Colonic mucosa (tissue), 4 donors: ENCODE measurements at places on chromosomes 3 and 15.

DNA sequence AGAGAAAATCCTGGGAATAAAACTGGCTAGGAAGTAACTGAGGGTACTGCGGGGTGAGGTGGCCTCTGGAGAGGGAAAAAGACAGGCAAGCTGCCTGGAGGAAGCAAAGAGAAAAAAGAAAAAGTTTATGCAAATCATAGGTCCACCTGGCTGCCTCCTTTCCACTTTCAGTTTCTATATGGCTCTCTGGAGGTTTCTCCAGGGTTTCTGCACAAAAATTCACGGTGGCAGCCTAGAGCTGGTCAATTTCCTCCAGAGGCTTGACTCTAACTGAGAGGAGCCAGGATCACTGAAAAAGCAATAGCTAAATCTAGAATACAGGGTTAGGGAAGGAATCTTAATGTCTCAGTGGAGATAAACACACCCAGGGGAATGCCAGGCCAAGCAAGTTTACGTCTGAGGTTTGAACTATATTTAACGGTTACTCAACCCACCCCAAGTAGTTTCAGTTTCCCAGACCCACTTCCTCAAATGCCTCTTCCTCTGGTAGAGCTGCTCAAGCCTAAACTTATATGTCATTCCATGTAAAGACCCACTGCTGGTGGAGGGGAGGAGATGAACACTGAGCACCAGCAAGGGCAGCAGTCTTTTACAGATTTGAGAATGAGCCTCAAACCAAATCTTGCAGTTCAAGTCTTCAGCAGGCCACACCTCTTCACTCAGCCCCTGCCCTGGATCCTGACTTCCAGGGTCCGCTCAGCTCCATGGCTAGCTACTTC lies 5.7 kb downstream of the LYSMD2 start:
- H3K4me1 ChIP-seq = peaks cover 3% of the 10 kb centered on the region
- peak overlapping the region; percentile 10 for H3K4me3 ChIP-seq
- peak; percentile 58 for DNase-seq
- H3K27ac ChIP-seq = peak overlapping the region; percentile 90
- H3K27me3 ChIP-seq = no peaks in the 10 kb centered on the region

- no peaks in the 10 kb centered on the region for H3K4me1 ChIP-seq
- DNase-seq = no peak
- H3K27ac ChIP-seq = no peak overlapping the region
- no peaks in the 10 kb centered on the region for H3K36me3 ChIP-seq
Measured at GRCh38 chr3:58572634-58573230, 4.5 kb downstream of the FAM107A start.

DNA sequence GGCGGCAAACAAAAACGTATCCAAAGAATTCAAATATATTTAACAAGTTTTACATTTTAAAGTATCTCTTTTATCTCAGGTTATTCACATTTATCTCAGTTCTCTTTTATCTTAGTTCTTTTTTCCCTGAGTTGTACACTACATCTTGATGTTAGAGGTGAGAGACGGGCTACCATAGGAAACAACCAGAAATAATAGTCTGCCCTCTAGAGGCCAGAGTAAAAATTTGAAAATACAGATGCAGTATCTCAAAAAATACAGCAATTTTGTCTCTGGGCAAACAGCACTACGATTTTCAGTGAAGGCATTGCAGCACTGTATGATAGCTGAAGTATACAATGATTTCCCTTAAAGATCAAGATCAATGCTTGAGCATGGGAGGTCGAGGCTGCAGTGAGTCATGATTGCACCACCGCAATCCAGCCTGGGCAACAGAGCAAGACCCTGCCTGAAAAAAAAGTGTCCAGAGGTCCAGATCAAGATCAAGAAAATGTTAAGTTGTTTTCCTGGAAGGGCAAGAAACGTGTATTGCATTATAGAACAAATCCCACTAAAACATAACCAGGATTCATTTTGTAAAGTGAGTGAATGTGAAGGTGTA lies 82.6 kb upstream of the ATP11B start:
- H3K27me3 ChIP-seq = no peaks in the 10 kb centered on the region
- no peak for DNase-seq
- no peak overlapping the region for H3K4me3 ChIP-seq
- no peaks in the 10 kb centered on the region for H3K36me3 ChIP-seq

DNA sequence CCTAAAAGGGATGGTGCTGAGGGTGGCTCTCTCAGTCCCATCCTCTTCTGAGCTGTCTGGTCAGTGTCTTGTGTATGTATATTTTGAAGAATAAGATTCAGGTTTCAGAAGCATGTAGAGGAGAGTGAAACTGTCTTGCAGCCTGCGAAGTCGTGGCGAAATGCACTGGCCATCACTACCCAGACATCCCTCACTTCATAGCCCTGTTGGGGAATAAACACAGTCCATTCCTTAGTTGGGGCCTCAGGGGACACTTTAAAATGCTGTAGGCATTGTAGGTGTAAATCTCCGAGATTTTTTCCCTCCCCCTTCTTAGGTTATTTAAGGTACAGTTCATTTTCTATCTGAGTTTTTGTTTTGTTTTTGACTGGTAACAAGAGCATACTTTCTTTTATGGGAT lies 93.8 kb downstream of the DNASE1L3 start:
- no peak overlapping the region for H3K4me3 ChIP-seq
- peaks cover 22% of the 10 kb centered on the region for H3K36me3 ChIP-seq
- no peak overlapping the region for H3K27ac ChIP-seq
- no peaks in the 10 kb centered on the region for H3K4me1 ChIP-seq
- H3K27me3 ChIP-seq = no peaks in the 10 kb centered on the region
- no peak for DNase-seq

DNA sequence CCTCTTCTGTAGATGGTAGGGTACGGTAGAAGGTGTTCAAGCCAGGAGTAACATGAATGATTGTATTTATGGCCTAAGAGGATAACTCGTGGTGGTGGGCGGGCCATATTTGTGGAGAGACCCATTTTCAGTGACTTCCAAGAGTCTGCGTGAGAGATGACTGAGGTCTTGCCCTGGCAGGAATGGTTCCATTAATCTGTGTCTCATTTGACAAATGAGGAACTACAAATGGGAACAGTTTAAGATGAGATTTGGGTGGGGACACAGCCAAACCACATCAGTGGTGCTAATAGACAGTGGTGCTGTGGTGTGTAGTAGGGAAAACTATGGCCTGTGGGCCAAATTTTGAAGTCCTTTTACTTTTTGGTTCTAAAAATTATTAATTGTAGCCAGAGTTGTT lies 47.1 kb downstream of the FLNB start:
- no peaks in the 10 kb centered on the region for H3K27me3 ChIP-seq
- no peaks in the 10 kb centered on the region for H3K36me3 ChIP-seq
- H3K4me1 ChIP-seq = peaks cover 11% of the 10 kb centered on the region
- DNase-seq = no peak

DNA sequence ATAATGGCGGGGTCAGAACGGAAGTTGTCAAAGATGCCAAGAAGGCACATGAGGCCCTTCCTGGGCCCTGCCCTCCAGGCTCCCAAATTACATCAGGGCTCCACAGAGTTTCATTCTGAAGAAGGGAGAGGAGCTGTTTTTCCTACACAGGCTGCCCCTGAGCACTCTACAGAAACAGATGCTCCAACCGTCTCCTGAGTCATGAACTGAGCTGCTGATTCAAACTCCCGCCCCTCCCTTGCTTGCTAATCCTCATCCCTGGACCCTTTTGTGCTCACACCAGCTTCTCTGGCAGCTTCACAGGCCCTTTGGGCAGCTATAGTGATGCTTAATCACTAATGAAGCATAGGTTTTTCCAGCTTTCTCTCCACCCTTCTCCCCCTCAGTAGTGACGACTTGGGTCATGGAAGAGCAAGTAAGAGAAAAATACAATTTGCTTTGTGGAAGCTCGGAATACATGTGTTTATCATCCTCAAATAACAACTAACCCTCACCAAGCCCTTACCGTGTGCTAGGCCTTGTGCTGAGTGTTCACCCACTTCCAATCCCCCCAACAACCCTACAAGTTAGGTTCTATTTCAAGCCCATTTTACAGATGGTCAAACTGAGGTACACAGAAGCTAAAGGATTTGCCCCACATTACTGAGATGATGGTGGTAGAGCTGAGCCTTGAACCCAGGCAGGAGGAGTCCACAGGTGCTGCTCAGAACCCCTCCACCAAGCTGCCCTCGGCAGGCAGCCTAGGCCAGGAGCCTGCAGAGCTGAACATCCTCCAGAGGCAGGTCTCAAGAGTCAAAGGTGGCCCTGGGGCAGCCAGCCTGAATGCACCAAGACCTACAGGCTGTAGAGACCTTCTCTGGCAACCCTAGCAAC lies 21.9 kb downstream of the MEGF11 start:
- H3K4me3 ChIP-seq = no peak overlapping the region
- no peaks in the 10 kb centered on the region for H3K4me1 ChIP-seq
- H3K27ac ChIP-seq = no peak overlapping the region
- DNase-seq = no peak
- H3K27me3 ChIP-seq = no peaks in the 10 kb centered on the region
- H3K36me3 ChIP-seq = no peaks in the 10 kb centered on the region

GRCh38 chr3:112973325-112974177 lies 1.4 kb downstream of the CD200R1 start:
- peak overlapping the region; percentile 39 for H3K27ac ChIP-seq
- no peak for DNase-seq
- H3K27me3 ChIP-seq = no peaks in the 10 kb centered on the region
- no peaks in the 10 kb centered on the region for H3K4me1 ChIP-seq

GRCh38 chr3:168951884-168952283 lies 711.6 kb downstream of the MECOM start:
- no peaks in the 10 kb centered on the region for H3K4me1 ChIP-seq
- no peaks in the 10 kb centered on the region for H3K27me3 ChIP-seq
- DNase-seq = no peak
- no peaks in the 10 kb centered on the region for H3K36me3 ChIP-seq
- no peak overlapping the region for H3K4me3 ChIP-seq

GRCh38 chr3:4656059-4656458 lies 162.9 kb downstream of the ITPR1 start:
- DNase-seq = peak; percentile 43
- no peak overlapping the region for H3K27ac ChIP-seq
- H3K27me3 ChIP-seq = no peaks in the 10 kb centered on the region

DNA sequence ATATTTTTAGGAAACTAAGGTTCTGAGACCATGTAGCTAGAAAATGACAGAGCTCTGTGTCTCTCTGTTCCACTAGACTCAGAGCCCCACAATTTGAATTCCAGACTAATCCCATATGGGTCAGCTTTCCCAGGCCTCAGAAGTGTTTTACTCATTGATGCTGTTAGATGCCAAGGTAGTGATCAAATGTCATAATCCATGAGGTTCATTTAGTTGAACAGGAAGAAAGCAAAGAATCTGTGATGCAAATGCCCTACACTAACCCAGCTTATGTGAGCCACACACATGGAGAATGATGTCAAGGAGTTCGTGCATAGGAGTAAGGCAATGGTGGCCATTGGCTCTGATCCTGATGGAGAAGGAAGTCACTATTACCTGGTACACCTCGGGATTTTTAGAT lies 363.4 kb upstream of the RARB start:
- DNase-seq = no peak
- no peak overlapping the region for H3K27ac ChIP-seq
- no peak overlapping the region for H3K4me3 ChIP-seq

DNA sequence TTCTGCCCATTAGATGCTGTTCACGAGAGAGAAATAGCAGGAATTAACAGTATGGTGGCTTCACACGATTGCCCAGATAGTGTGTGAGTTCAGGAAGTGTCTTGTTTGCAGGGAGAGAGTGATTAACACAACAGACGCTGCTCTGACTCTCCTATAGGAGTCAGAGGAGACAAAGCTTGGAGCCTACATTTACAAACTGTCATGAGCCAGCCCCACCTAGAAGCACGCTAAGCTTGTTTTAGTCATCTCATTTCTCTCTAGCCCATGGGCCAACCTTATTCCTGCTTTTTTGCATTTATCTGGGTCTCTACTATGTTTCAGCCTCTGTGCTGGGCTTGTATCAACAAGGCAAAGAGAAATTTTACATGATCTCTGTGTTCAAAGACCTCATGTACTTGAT lies 128.3 kb upstream of the BFSP2 start:
- DNase-seq = no peak
- H3K27ac ChIP-seq = no peak overlapping the region
- no peaks in the 10 kb centered on the region for H3K36me3 ChIP-seq
- H3K4me3 ChIP-seq = no peak overlapping the region
- no peaks in the 10 kb centered on the region for H3K27me3 ChIP-seq

DNA sequence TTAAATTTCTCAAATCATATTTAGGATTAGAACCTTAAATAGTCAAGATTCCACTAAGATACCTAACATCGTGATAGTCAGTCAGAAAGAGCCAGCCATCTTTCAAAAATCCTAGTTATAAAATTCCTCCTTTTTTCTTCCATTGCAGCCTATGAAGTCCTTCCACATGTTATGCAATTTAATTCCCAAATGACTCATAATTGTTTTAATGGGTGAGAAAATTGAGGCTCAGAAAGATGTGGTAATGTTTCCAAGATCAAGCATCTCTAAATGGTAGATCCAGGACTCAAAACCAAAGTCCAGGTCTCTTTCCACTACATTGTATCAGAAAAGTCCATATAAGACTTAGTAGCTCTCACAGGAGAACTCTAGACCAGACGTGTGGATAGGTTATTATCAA lies 9.5 kb downstream of the CFAP44 start:
- no peaks in the 10 kb centered on the region for H3K36me3 ChIP-seq
- H3K27me3 ChIP-seq = no peaks in the 10 kb centered on the region
- H3K4me3 ChIP-seq = no peak overlapping the region
- H3K4me1 ChIP-seq = no peaks in the 10 kb centered on the region

DNA sequence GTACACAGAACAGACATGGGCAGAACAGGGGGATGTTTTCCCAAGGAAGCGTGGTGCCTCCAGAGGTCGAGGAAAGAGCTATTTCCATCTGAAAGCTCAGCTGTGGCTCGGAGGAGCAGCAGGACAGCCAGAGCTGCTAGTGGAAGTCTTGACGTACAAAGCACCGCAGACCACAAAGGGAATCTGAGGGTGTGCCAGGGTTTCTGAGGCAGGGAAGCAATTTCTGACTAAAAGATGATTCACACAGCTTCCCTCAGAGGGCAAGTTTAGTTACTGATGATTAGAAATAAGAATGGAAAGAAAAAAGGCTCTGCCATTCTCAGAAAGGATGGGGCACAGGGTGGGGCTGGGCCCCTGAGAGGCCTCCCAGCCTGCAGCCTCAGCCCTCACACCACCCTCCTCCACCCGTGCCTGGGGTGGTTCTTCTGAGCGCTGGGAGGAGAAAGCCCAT lies 45.8 kb upstream of the SEC13 start:
- H3K36me3 ChIP-seq = no peaks in the 10 kb centered on the region
- no peak overlapping the region for H3K27ac ChIP-seq
- H3K4me1 ChIP-seq = no peaks in the 10 kb centered on the region
- DNase-seq = no peak
- no peak overlapping the region for H3K4me3 ChIP-seq

DNA sequence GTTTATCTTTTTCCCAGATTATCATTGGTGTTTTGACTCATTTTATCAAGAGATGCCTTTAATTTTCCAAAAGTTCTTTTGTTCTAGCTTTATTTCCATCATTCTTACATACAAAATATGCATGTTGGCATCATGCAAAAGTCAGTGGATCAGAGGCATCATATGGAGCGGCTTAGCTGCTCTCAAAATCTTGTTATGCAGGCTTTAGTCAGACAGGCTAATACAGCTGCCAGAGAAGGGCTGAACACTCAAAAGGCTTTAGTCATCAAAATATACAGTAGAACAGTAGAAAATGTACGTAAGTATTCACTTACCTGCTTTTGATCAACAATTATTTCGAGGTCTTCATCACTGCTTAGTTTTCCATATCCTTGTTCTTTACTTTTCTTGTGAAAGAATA lies 65.5 kb downstream of the PEX5L start:
- H3K4me1 ChIP-seq = no peaks in the 10 kb centered on the region
- H3K4me3 ChIP-seq = no peak overlapping the region
- no peaks in the 10 kb centered on the region for H3K27me3 ChIP-seq
- no peak for DNase-seq

GRCh38 chr3:66404197-66404596 lies 96.6 kb downstream of the LRIG1 start:
- no peak overlapping the region for H3K4me3 ChIP-seq
- peaks cover 6% of the 10 kb centered on the region for H3K4me1 ChIP-seq
- no peaks in the 10 kb centered on the region for H3K27me3 ChIP-seq
- no peak for DNase-seq
- H3K27ac ChIP-seq = no peak overlapping the region
- no peaks in the 10 kb centered on the region for H3K36me3 ChIP-seq
